ENCODE measurements at places on chromosomes 4 and X.

DNA sequence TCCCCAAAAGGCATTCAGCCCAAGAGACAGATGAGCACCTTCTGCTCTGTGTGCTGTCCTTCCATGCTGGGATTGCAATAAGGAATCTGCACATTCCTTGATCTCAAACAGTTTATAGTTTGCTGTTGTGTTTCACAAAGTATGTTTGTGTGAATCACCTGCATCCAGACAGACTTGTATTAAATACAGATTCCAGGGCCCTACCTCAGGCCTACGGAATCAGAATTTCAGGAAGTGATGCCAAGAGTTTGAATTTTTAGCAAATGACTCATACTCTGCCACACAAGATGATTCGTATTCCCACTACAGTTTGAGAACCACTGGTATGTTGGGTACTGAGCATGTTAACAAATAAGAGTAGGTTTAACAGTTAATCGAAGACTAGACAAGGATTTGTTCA lies 7.0 kb downstream of the VAMP7 start:
- no peak for DNase-seq

GRCh38 chr4:2343476-2343875 lies 75.0 kb downstream of the ZFYVE28 start:
- no peak for DNase-seq

GRCh38 chr4:41455206-41455605 lies 82.8 kb upstream of the LIMCH1 start:
- no peak for DNase-seq

DNA sequence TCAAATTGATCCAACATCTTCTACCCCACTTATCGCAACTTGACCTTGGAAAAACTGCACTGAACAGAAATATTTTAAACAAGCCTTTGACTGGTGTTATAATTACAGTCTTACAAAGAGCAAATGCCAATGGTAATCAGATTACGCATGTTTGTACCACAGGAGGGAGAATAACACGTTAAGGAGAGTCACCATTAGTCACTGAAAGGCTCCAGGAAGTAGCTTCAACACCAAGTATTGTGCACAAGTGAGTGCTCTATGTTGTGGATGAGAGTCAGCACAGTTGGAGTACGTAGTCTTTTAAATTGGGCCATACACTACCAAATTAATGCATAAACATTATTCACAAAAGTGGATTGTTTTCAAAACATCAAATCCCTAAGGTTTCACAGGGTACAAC lies 1081.5 kb upstream of the TENM3 start:
- DNase-seq, result no peak

GRCh38 chrX:34379891-34380290 lies 247.8 kb upstream of the FAM47A start:
- no peak for DNase-seq
